ENCODE measurements at places on chromosomes 3 and 15. TPM values are rescaled to one million over a fixed set of nuclear protein-coding genes. Genes with fewer than 3 reads are reported as not detected.

- no peaks in the 10 kb centered on the region for H3K27me3 ChIP-seq
- DNase-seq: no peak
- H3K27ac ChIP-seq: no peak overlapping the region
These were observed 370.1 kb upstream of the ONECUT1 start for GRCh38 chr15:53160092-53160704.

Gene ALDH1A3
- 0.84 TPM for total RNA-seq

Gene IL12A
- 3.4 TPM for total RNA-seq

Gene P2RY13
- total RNA-seq: not detected
